Activated naive CD8-positive, alpha-beta T cell treated with anti-CD3 and anti-CD28 coated beads, Interleukin-2, amount 50 U/mL, for 24 hours (primary cell): ENCODE measurements at places on chromosomes 3 and 15.

- no peak for DNase-seq
Observed at GRCh38 chr3:171204942-171205341, 178.4 kb upstream of the SLC2A2 start.

- DNase-seq = no peak
Observed at GRCh38 chr3:182629521-182629920, 163.8 kb upstream of the ATP11B start.

DNA sequence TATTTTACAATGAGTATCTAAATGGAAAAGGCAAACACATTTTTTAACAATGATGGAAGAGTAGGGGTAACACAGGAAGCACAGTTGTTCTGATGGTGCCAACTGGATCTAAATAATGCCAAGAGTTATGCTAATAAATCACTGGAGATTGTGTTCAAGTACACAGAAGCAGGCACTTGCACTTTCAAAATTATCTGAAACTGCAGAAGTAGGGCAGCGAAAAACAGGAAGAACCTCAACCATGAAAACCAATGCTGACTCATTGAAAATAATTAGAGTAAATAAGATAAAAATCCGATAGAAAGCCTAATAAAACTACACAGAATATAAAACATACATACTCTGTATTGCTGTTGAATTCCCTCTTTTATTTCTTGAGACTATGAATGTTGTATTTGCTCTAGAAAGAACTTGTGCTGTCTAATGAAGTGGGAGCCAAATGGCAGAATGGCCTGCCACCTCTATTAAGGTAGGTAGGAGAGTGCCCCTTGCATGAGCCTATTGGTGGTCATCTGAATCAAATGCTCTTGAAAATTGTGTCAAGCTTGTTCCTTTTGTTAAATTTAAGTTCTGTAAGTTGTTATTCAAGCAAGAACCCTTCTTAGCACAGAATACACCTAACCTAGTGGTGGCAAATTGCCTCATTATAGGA lies 93.7 kb downstream of the ABI3BP start:
- DNase-seq = no peak

- DNase-seq = no peak
Observed at GRCh38 chr3:136728473-136728872, 23.7 kb downstream of the STAG1 start.

DNA sequence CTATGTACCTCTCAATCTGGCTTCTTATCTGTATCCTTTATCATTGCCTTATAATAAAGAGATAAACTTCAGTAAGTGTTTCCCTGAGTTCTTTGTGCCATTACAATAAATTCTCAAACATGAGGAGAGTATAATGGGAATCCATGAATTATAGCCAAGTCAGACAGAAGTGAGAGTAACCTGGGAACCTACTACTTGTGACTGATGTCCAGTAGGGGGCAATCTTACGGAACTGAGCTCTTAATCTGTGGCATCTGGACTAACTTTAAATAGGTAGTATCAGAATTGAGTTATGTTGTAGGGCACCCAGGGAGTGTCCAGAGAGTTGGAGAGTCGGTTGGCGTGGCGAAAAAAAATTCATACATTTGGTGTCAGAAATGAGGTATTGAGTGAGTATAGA lies 542.6 kb downstream of the ZBBX start:
- no peak for DNase-seq

GRCh38 chr3:138349926-138350665 lies 1.7 kb downstream of the MRAS start:
- no peak for DNase-seq

- DNase-seq = no peak
Observed at GRCh38 chr3:14150078-14150477, 25.2 kb downstream of the TMEM43 start.

- DNase-seq = no peak
Observed at GRCh38 chr3:22632536-22632935, 570.6 kb upstream of the UBE2E2 start.
